ENCODE measurements at places on chromosomes 4 and X.

DNA sequence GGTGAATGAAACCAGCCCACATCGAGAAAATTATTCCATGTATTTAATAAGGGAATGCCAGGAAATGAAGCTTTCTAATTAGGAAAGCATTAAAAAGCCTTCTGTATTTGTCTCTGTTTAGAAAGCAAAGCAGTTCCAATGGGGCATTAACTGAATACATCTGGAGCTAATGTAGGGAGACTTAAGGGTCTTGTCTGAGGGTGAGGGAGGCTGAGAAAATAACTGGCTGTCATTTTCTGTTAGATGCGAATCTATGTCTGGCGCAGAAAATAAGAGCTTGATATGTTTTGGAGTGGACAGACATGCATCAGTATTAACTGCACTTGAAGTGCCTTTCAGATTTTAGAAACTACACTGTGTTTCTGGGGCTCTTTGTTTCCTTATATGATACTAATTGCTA lies 111.3 kb downstream of the KLHL8 start:
- DNase-seq: no peak

- no peak for DNase-seq
These were observed 41.6 kb downstream of the TMEM165 start for GRCh38 chr4:55437356-55437796.

- DNase-seq: no peak
These were observed 92.9 kb downstream of the BCOR start for GRCh38 chrX:40004921-40005291.

- no peak for DNase-seq
These were observed 91.3 kb downstream of the MOSPD2 start for GRCh38 chrX:14964500-14964899.

DNA sequence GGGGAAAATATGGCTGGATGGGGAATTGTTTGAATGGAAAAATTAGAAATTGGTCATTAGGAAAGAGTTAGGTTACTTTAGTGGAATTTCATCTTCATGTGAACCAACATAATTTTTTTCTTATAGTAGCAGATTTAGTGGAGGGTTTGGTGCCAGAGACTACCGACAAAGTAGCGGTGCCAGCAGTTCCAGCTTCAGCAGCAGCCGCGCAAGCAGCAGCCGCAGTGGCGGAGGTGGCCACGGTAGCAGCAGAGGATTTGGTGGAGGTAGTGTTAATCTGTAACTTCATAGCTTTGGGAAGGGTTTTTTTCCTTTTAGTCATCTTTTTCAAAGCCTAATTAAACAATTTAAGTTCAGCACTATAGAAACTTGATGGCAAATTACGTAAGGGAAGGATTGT lies 13.2 kb downstream of the DDX3X start:
- DNase-seq: no peak

DNA sequence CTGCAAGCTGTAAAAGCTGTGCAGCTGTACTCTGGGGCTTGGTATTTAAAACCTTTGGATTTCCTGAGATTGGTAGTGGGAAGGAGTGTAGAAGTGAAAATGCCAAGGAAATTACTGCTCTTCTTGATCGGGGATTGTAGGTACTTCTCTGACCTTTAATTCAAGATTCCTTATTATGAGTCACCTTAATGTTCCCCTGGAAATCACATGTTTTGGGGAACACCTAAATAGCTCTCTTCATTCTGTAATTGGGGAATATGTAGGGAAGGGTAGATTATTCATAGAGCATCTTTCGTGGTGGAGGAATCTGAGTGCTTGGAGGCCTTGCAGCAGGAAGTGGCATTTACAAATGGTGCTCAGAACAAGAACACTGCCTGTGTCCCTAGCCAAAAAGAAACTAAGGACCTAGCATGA lies 137.8 kb downstream of the UCHL1 start:
- no peak for DNase-seq

- peak; percentile 70 for DNase-seq
These were observed 11.7 kb upstream of the GAGE10 start for GRCh38 chrX:49291615-49292337.

GRCh38 chrX:71182871-71183270 lies 38.2 kb downstream of the NLGN3 start:
- DNase-seq: no peak
